Upper lobe of left lung (tissue), 6 donors: ENCODE measurements at places on chromosomes 5 and 9. TPM values are rescaled to one million over a fixed set of nuclear protein-coding genes. Genes with fewer than 3 reads are reported as not detected.

DNA sequence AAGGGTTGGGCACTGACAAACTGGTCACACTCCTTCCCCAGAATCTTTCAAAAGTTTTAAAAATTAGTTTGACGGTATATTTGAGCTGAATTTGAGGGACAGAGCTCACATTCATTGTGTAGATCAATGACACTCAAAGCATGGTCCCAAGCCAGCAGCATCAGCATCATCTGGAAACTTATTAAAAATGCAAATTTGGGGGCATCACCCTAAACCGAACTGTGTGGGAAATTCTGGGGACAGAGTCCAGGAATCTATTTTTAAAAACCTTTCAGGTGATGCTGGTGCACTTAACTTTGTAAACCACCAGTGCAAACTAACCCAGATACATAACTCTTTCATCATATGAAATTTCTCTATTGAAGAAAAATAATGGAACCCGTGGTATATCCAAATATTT lies 58.1 kb upstream of the MTAP start:
- DNase-seq = no peak

DNA sequence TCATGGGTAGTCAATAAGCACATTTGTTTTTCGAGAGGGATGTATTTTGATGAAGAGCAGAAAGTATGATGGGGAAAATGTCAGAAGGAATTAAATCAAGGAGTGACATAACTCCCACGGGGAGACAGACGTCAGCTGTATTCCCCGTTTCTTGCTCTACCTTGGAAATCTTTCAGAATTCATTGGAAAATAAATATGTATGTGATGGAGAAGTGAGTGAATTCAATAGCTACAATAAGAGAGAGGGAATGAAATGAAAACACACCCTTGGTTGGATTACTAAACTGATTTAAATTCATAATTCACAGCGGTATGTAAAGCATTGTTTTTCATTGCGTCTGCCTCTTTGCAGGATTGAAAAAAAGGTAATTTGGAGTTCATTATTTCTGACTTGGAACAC lies 209.7 kb upstream of the KLF4 start:
- DNase-seq = no peak

GRCh38 chr9:85430659-85431338 lies 311.0 kb downstream of the AGTPBP1 start:
- DNase-seq = no peak

DNA sequence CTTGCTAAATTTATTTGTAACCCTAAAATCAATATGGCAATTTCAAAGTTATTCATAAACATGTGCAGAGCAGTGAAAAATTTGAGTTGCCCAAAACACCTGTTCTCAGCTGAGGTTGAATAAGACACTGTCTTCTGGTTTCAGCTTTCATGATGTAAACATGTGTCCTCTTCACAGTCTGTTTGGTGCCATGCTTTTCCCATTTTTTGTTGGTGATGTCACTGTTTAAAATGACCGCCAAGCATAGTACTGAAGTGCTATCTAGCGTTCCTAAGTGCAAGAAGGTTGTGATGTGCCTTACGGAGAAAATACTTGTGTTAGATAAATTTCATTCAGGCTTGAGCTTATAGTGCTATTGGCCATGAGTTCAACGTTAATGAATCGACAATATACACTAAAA lies 580.8 kb downstream of the ACTL7B start:
- DNase-seq = no peak

GRCh38 chr5:36026706-36027465 lies 35.7 kb upstream of the UGT3A1 start:
- no peak for DNase-seq

Gene FOXE1
- 1.8 TPM for total RNA-seq

GRCh38 chr5:96067894-96068614 lies 106.4 kb upstream of the ELL2 start:
- DNase-seq = no peak

Gene RANBP17
- total RNA-seq = 81.4 TPM

Gene CSF1R
- 51.8 TPM for total RNA-seq

Gene RGMB
- 20.6 TPM for total RNA-seq

DNA sequence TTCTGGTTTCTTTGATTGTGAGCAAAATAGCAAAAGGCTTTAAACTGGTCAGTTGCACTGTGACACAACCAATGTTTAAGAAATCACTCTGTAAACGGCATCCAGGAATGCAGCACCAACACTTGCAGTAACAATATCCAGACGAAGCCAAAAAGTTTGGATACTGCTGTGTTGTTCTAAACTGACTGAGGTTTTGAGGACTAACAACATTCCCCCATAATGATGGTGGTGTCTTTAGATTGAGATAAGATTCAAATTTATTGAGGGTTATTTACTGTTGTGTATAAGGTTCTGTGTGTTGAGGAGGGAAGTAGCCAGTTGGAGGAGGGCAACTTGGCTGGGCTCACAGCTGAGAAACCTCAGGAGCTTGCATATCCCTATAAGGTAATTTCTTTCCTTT lies 353.6 kb downstream of the BNC2 start:
- DNase-seq = no peak
